ENCODE measurements at places on chromosomes 13 and 19. TPM values are rescaled to one million over a fixed set of nuclear protein-coding genes. Genes with fewer than 3 reads are reported as not detected.

HIF3A gene
- 1.1 TPM for total RNA-seq

GPC6 gene
- total RNA-seq, result 23.8 TPM

PROZ gene
- not detected for total RNA-seq

ZNF235 gene
- total RNA-seq, result 2.8 TPM

ZNF709 gene
- total RNA-seq, result 5.2 TPM

FCGBP gene
- 26.3 TPM for total RNA-seq

DNAAF3 gene
- total RNA-seq, result 2.9 TPM

CLEC17A gene
- not detected for total RNA-seq

Measured in renal cortical epithelial cell (primary cell).